Melanocyte of skin (primary cell): ENCODE measurements at places on chromosomes 5 and 9. TPM values are rescaled to one million over a fixed set of nuclear protein-coding genes. Genes with fewer than 3 reads are reported as not detected.

Gene PCDHAC1
- total RNA-seq = 0.34 and 0.36 TPM in 2 replicates

Gene CLIC3
- not detected in 2 replicates for total RNA-seq

Gene PDZD2
- total RNA-seq = 1.8 and 3.4 TPM in 2 replicates

Gene IL17B
- total RNA-seq = not detected in 2 replicates

Gene CORO2A
- total RNA-seq = 4.5 and 7.3 TPM in 2 replicates

Gene PLPP7
- total RNA-seq = 4.7 and 6.3 TPM in 2 replicates
